Trophoblast cell (in vitro differentiated cells and primary cell): ENCODE measurements at places on chromosomes 2 and 18.

DNA sequence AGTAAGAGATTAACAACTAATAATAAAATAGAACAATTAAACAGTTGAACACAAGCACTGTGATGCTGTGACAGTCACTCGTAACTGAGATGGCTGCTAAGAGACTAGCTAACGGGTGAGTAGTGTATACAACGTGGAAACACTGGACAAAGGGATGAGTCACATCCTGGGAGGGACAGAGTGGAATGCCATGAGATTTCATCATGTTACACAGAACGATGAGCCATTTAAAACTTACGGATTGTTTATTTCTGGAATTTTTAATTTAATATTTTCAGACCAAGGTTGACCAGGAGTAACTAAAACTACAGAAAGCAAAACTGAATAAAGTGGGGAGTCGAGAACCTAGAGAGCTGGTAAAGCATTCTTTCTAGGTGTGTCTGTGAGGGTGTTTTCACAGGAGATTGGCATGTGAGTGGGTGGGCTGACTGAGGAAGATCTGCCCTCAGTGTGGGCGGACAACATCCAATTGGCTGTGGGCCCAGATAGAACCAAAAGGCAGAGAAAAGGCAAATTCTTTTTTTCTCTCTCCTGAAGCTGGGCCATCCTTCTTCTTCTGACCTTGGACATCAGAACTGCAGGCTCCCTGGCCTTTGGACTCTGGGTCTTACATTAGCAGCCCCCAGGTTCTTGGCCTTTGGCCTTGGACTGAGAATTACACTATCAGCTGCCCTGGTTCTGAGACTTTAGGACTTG is 14.6 kb downstream of the TMSB10 start:
- no peaks in the 10 kb centered on the region for H3K36me3 ChIP-seq
- peak overlapping the region; percentile 32 for H3K27ac ChIP-seq
- DNase-seq, result peak; percentile 90
- no peaks in the 10 kb centered on the region for H3K27me3 ChIP-seq
- no peak overlapping the region for H3K4me3 ChIP-seq

DNA sequence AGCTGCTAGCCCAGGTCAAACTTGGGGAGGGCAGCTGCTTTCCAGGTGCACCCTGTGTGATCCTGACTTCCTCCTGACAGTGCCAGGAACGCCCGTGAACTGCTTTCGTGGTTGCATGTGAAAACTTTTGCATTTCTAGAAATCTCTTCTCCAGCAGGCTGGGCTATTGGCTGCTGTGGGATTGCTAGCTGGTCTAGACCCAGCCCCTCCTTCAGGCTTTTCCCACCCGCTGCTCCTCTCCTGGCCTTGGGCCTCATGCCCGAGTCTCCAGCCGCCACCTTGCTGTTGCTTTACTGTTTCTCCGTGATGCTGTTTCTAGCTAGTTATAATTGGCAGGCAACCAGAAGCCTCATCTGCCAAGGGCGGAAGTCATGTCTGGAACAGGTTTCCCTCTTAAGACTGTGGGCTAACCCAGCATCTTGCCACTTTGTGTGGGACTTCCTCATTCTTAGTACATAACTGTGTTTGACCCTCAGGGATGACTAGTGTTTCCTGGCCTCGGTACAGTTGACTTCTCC is 27.0 kb upstream of the MGAT4A start:
- H3K4me3 ChIP-seq, result no peak overlapping the region
- peaks cover 4% of the 10 kb centered on the region for H3K4me1 ChIP-seq
- peak; percentile 79 for DNase-seq

DNA sequence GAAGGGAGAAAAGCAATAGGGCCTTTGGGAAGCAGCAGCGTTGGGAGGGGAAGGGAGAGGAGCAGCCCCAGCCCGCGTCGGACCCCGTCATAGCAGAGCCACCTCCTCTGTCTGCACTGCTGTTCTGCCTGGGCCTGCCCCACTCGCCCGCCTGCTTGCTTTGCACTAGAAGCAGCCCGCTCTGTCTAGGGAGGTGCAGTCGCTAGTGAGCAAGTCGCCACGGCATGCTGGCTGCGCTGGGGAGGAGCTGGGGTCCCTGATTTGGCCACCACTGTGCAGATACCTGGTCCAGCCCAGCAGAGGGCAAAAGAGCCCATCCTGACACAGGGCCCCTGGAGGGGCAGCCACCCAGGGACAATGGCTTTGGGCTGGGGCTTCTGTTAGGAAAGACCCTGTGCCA is 8.0 kb upstream of the TMEM214 start:
- no peak overlapping the region for H3K4me3 ChIP-seq
- peaks cover 17% of the 10 kb centered on the region for H3K4me1 ChIP-seq
- DNase-seq, result no peak
- H3K27ac ChIP-seq, result no peak overlapping the region

GRCh38 chr2:233693963-233694362 is 1.3 kb downstream of the UGT1A6 start:
- DNase-seq, result no peak
- no peak overlapping the region for H3K27ac ChIP-seq
- no peaks in the 10 kb centered on the region for H3K4me1 ChIP-seq

GRCh38 chr18:4605212-4605611 is 150.1 kb upstream of the DLGAP1 start:
- no peaks in the 10 kb centered on the region for H3K4me1 ChIP-seq
- no peaks in the 10 kb centered on the region for H3K27me3 ChIP-seq
- H3K27ac ChIP-seq, result no peak overlapping the region
- no peak for DNase-seq
- no peak overlapping the region for H3K4me3 ChIP-seq

DNA sequence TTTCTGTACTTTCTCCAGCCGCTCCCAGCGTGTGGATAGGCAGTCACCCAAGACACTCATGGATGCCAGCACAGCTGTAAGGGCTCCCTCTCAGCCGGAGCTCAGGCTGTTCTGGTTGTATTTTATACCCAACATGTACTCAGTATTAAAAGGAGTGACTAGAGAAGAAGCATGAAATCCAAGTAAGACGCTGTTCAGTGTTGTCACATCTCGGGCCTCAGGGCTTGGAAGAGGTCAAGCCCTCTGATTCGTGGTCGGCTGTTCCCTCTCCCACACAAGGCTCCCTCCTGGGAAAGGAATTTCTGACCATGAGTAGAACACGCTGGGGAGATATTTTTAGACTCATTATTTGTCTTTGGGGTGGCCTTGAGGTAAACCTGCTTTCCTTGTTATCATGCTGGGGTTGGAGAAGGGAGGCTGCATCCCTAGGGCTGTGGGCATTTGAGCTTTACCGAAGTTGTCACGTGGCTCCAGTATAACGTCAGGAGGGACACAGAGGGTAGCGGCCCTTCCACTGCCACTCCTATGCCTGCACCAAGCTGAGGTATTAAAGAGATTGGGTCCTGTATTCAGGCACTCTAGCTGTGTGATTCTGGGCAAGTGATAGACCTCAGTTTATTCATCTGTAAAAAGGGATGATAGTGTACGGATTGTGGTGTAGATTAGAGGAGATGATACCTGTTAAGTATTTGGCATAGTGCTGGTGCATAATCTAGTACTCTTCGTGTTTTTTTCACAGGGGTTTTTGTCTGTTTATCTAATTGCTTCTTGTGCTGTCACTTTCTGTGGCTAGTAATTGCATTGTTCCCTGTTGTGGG is 34.1 kb downstream of the HK2 start:
- H3K36me3 ChIP-seq, result peaks cover 2% of the 10 kb centered on the region
- peaks cover 24% of the 10 kb centered on the region for H3K4me1 ChIP-seq
- no peaks in the 10 kb centered on the region for H3K27me3 ChIP-seq
- no peak overlapping the region for H3K27ac ChIP-seq
- DNase-seq, result no peak

DNA sequence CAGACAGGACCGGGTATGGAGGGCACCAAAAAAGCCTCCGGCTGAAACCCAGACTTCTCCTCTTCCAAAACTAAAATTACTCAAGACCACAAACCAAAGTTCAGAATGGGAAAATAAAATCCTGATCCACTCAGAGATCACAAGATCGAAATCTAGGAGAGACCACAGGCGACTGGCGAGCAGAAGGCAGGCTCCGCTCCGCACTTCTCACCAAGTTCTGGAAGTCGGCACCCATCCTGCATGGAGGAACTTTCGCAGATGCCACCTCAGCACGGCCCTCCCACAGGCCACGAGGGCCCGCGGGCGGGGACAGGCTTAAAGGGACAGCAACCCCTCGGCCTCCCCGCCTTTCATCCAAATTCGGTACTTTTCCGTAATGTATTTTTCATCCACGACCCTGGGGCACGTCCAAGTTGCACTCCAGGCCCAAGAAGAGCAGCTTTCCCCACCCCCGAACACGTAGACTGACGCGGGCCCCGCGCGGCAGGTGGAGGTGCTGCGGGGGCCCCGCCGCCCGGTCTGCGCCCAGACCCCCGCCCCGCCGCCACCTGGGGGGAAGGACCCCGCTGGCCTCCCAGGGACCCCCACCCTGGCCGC is 43.7 kb downstream of the HDLBP start:
- DNase-seq, result peak; percentile 84
- H3K27me3 ChIP-seq, result no peaks in the 10 kb centered on the region
- peaks cover 34% of the 10 kb centered on the region for H3K4me1 ChIP-seq
- H3K4me3 ChIP-seq, result peak overlapping the region; percentile 92

DNA sequence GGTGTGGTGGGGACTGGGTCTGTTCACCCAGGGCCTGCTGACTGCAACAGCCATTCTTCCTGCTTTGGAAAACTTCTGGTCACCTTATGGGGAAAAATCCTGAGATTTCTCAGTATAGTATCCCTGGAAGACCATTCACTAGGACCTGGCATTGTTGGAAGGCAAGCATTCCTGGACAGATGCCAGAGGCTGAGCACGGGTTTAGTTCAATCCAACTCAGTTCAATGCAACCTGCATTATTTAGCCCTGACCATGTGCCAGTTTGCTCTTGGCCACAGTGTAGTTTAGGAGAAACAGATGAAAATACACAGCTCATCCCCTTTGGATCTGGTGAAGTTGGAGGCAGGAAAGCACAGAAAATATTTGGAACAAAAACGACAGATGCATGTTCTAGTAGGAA is 95.9 kb downstream of the LPIN1 start:
- no peak overlapping the region for H3K27ac ChIP-seq
- H3K36me3 ChIP-seq, result no peaks in the 10 kb centered on the region
- no peaks in the 10 kb centered on the region for H3K4me1 ChIP-seq

DNA sequence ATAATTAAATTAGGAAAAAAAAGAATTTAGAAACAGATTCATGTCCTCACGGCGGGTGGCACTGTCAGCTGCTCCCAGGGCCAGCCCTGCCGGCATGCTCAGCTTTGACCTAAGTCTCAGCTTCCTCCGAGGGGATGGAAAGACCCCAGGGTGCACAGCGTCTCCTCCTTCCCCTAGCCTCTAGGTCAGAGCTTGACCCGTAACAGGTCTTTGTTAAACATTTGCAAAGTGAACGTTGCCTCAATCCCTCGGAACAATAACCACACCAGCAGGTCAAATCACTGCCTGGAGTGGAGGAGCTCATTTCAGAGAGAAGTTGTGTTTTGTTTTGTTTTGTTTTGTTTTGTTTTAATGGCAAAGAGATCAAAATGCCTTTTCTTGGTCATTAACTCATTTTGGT is 171.3 kb downstream of the TMEM18 start:
- DNase-seq, result no peak
- H3K27me3 ChIP-seq, result no peaks in the 10 kb centered on the region
- no peaks in the 10 kb centered on the region for H3K4me1 ChIP-seq
- H3K36me3 ChIP-seq, result no peaks in the 10 kb centered on the region
- H3K4me3 ChIP-seq, result no peak overlapping the region

DNA sequence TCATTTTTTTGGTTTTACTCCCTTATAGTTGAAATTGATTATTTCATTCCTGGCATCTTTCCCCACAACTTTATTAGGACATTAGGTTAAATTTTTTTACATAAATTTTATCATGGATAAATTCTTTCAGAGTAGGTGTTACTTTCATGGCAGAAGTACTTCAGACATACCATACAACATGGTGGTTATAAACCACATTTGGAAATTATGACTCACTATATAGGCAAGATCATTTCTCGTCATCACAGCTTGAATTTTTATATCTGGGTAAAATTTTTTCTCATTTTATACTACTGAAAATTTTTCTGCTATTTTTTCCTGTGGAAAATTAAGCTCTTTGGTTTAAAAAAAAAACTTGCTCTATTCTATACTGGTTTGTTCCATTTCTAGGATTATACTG is 111.9 kb upstream of the COL5A2 start:
- no peak for DNase-seq
- H3K27me3 ChIP-seq, result no peaks in the 10 kb centered on the region
- H3K36me3 ChIP-seq, result no peaks in the 10 kb centered on the region
- H3K27ac ChIP-seq, result no peak overlapping the region
- no peaks in the 10 kb centered on the region for H3K4me1 ChIP-seq
